ENCODE measurements at places on chromosomes 5 and 9. TPM values are rescaled to one million over a fixed set of nuclear protein-coding genes. Genes with fewer than 3 reads are reported as not detected.

DNA sequence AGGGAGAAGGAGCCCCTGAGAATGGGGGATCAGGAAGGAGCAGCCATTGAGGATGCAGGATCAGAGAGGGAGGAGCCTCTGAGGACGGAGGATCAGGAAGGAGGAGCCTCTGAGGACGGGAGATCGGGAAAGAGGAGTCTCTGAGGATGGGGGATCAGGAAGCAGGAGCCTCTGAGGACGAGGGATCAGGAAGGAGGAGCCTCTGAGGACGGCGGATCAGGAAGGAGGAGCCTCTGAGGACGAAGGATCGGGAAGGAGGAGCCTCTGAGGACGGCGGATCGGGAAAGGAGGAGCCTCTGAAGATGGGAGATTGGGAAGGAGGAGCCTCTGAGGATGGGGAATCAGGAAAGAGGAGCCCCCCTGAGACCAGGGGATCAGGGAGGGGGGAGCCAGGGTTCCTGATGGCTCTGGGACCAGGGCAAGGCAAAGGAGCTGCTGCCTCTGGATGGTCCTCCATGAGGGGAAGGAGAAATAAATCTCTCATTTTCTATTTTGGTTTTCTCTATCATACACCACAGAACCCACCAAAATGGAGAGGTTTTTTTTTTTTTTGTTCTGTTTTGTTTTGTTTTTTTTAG lies 22.6 kb upstream of the SARDH start:
- DNase-seq: no peak

DNA sequence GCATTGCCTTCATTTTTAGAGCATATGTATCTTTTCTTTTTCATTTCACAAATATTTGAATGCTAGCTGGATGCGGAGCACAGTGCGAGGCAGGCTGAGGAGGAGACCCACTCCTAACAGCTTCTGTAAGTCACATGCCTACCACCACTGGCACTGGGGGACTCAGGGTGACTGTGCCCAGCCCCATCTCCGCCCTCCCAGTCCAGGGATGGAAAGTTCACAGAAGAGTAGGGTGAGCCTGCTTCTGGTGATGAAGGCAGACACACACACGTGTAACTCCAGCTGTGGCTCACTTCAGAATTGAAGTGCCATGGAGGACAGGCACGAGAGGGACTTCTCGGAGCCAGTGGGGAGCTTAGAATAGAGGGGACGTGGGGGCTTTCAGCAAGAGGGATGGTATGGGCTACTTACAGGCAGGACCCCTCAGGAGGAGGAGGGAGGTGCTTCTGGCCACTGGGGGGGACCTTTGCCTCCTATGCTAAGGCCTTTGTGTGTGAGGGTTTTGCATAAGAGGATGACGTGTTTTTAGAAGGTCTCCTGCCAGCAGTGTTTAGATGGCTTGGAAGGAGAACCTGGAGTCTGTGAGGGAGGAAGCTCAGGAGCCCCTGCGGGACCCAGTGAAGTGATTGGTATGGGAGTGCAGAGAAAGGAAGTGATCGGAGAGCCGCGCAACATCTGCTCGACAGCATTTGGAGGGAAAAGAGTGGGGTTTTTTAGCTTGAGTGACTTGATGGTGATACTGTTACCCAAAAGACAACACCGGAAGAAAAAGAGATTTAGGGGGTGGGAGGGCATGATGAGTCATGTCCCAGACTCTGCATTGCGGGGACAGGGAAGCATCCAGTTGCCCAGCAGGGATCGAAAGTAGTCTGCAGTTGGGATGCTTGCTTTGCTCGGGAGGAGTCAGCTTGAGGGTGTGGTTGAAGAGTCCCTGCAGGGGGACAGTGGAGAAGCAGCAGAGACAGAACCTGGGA lies 163.5 kb upstream of the OTULINL start:
- peak; percentile 25 for DNase-seq

DNA sequence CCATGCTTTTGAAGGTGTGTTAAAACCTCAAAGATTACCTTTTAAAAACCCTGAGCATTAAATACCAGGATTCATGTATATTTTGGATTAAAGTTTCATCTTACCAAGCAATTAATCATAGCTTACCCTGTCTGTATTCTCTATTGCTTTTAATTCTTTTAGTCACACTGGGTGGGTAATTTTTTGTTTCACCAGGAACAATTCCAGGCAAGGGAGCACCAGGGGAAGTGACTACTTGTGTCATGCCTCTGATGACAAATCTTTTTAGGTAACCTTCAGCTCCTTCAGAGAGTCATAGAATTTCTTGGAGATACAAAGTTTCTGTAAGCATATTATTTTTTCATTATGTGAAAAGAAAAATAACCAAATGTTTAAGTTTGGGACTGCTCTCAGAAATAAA lies 33.4 kb upstream of the ANXA1 start:
- no peak for DNase-seq

The GRM6 gene
- not detected for total RNA-seq

GRCh38 chr9:86636519-86636918 lies 282.3 kb upstream of the TUT7 start:
- DNase-seq: no peak

GRCh38 chr9:31983895-31984294 lies 400.5 kb upstream of the ACO1 start:
- DNase-seq: no peak

GRCh38 chr5:163569284-163569683 lies 63.9 kb downstream of the MAT2B start:
- DNase-seq: peak; percentile 61

DNA sequence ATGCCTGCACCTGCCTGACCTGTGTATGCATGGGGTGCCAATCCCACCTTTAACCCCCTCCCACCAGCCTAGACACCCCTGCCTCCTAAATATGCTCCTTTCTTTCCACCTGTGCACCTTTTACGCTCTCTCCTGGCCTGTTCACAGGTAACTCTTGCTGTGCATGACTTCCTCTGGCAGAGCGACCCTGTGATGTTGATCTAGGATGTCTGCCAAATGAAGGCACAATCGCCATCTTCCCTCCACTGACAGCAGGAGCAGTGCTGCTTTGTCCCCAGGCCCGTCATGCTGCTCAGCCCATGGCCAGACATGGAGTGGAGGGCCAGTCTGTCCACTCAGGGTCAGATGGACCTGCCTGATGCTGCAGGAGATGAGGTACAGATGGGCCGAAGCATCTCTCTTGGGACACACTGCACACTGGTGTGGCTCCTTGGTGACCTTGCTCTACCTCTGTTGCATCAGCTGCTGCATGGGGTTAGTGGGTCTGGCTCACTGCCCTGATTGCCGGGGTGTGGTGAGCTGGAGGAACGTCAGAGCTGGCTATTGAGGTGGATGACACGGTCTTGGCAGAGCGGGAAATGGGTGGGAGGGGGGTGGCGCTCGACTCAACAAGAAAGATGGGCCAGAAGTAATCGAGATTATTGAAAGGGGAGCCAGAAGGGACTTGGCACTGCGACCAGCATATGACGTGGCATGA lies 101.7 kb upstream of the PITX1 start:
- DNase-seq: no peak

GRCh38 chr5:95746722-95747679 lies 15.9 kb downstream of the RHOBTB3 start:
- DNase-seq: no peak

The KCTD16 gene
- total RNA-seq: under 0.01 TPM

The PCDHB5 gene
- total RNA-seq: 1.8 TPM

GRCh38 chr5:139561655-139562451 lies 714 bp downstream of the UBE2D2 start:
- DNase-seq: peak; percentile 48

GRCh38 chr5:58849921-58850667 lies 267.2 kb downstream of the RAB3C start:
- DNase-seq: peak; percentile 51

The SYK gene
- not detected for total RNA-seq

DNA sequence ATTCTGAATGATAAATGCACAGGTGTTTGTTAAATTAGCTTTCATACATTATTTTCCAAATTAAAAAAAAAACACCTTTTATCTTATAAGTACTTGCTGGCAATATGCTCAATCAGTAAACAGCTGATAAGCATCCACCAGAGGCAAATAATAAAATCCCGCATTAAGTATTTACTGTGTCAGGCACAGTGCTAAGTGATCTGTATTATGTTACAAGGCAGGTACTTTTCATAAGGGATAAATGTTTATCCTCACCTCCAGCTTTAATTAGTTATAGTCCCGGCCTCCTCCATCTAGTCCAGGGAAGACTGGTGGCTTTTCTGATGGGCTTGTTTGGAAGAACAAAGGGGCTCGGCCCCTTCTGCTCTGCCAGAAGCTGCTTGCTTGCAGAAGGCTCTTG lies 40.1 kb downstream of the PFDN1 start:
- DNase-seq: no peak

- DNase-seq: no peak
These were observed 1942.4 kb upstream of the WWC1 start for GRCh38 chr5:166349046-166349445.

DNA sequence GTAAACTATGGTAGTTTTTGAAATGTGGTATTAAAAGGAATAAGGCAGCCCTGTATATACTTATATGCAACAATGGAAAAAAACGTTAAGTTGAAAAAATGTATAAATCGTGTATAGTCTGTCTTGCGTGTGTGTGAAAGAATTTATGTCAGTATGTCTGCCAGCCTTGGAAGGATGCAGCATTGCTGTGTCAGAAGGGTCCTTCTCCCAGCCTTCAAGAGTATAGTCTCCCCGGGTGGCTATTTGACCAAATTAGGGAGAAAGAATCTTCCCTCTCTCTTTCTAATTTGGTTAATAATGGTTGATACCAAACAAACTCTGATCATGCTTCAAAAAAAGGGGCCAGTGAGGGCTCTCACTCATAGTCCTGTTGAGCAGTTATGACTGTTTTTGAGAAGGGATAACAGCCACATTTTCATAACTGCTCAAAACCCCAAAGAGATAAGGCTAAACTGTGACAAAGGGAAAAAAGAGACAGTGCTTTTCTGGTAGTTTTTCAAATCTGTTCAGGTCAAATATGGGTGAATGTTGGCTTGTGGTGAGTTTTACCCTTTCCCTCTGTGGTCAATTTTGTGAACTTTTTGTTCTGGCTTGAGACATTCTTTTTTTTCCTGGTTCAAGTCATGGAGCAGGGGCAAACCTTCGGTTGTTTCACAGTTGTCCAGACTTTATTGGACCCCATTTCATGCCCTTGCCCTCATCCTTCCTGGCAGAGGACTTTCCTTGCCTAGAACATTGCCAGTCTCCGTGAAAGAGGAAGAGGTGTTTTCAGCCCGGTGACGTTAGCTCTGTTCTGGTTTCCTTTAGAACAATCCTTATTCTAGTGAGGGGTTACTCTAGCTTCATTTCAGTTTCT lies 21.0 kb downstream of the SNX30 start:
- DNase-seq: no peak

The SLC25A51 gene
- 50.8 TPM for total RNA-seq

DNA sequence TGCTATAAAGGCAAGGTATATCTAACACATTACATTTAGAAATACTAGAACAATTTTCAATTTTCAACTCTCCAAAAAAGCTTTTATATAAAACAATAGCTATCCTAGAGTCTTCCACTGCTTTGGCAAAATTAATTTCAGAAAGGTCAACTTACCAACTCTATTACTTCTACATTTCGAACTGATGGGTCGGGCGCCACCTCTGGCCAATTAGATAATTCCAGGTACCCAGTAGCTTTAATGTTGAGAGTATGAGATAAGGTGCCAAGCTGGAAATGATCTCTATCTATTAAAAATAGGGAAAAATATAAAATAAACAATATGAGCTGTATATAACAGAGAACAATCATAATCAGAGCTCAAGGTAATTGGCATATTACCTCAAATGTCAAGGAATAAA lies 166.6 kb downstream of the AP3B1 start:
- peak; percentile 4 for DNase-seq

- DNase-seq: no peak
These were observed 786.5 kb upstream of the ACO1 start for GRCh38 chr9:31597977-31598376.

The KCNT1 gene
- not detected for total RNA-seq

DNA sequence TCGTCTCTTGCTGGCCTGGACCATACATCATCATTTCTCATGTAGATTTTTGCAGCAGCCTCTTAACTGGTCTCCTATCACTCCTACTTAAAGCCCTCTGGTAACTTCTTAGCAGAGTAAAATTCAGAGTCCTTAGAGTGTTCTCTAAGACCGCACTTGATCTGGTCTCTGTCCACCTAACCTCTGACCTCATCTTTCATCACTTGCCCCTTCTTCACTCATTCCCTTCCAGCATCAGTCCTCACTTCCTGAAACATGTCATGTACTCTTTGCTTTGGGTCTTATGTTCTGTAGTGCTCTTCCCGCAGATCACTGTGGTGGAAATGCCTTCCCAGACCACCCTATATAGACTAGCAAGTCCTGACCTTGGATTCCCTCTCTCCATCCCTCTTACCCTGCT lies 9.8 kb downstream of the LARP1 start:
- no peak for DNase-seq

- no peak for DNase-seq
These were observed 326.4 kb upstream of the TARS1 start for GRCh38 chr5:33114361-33114760.

DNA sequence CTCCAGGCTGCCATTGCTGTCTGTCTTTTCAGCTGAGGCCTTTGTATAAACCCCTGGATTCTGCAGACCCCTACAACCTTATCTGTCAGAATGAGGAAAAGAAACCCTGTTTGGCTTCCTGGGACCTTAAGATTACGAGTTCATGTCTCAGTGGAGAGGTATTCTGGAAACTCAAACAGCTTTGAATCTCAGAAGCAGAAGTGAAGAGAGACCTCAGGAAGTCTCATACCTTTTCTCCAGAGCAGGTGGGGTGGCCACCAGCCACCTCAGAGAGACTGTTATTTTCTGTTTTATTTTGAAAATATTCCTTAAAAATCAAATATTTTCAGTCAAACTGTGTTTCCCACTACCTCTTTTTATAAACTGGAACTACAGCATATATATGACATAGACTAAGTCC lies 457.5 kb downstream of the TMEM232 start:
- DNase-seq: no peak

DNA sequence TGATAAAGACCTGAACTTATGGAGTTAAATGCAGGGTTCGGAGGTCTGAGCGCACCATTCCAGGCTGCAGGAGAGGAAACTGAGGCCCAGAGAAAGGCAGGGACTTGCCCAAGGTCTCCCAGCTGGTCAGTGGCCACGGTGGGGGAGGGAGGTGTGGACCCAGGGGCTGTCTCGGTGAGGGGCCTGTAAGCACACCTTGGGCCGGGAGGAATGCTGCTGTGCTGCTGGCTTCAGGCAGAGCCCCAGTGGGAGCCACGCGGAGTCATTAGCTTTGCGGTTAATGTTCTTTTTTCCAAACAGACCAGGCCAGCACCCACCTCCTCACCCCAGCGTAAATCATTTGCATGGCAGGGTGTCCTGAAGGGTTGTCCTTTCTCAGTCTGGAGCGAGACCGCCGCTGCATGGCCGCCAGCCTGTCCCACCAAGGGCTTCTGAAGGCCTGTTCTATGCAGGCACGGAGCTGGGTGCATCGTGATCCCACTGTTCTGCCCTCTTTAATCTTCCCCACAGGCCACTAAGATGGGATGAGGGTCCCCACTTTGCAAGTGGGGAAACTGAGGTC lies 35.9 kb downstream of the NEURL1B start:
- no peak for DNase-seq

The OBP2B gene
- total RNA-seq: not detected

All from lung microvascular endothelial cell (primary cell).